Aorta (tissue), 5 donors: ENCODE measurements at places on chromosomes 2 and 18. TPM values are rescaled to one million over a fixed set of nuclear protein-coding genes. Genes with fewer than 3 reads are reported as not detected.

DNA sequence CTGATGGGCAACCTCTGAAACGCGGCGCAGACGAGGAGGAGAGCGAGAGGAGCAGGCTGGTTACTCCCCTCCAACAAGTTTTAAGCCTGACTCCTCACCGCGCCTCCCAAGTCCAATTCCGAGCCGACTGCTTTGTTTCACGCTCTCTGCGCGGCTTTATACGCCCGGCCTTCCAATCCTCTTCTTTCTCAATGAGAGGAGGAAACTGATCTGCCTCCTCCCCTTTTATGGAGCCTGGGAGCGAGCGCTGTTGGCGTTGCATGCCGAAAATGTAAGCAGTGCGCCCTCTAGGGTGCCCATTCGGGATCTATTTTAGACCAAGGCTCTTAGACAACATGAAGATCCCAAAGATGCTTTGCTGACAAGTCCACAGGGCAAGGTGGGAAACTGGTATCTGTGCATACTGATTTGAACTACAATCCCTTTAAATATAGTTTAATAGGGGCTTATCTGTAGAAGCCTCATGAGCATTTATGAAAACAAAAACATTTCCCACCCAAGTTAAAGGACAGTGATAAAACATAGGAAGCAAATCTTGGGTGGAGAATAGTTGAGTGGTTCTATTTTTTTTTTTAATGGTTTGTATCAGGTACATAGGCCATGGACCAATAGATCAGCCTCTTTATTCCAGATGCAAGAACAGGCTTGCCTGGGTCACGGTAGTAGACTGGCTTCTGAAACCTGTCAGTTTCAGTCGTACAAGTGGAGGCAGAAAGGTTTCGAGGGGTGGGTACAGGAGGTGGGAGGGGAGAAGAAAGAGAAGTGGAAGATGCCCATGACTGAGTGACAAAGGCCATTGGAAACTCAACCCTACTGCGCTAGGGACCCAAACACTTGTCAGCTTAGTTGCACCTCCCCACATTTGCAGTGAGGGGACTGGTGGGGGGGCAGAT, at the start of gene RND3:
Gene RND3 (minus strand): TSS at position 131 of the 893 bp plus-strand sequence. CDS start 250 bp downstream, outside the sequence.
- H3K27me3 ChIP-seq: no peaks in the 10 kb centered on the region
- H3K27ac ChIP-seq: peak within 1 kb of the TSS; percentile 89
- H3K4me3 ChIP-seq: peak within 1 kb of the TSS; percentile 79
- H3K36me3 ChIP-seq: no peaks in the 10 kb centered on the region
- H3K4me1 ChIP-seq: no peaks in the 10 kb centered on the region

DNA sequence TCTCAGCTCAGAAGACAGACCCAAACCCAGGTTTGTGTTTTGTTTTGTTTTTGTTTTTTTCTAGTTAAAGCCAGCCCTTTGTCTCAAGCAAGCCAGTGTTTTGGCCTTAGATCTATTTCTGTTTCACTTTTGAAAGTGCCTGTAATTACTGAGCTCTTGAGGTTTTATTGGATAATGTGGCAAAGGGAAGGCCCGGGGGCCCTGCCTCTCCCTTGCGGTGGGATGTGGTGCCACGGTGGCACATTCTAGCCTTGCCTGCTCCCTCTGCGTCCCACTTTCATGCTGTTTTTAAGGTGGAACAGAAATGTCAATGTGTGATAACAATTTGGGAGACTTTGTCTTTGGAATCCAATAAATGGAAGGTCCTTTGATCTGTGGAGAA, 2.5 kb downstream of the HPCAL1 start:
- no peaks in the 10 kb centered on the region for H3K27me3 ChIP-seq
- H3K4me1 ChIP-seq: no peaks in the 10 kb centered on the region
- no peak overlapping the region for H3K4me3 ChIP-seq
- DNase-seq: peak; percentile 64

GRCh38 chr2:171550613-171551012, 28.3 kb downstream of the CYBRD1 start:
- no peak overlapping the region for H3K27ac ChIP-seq
- peaks cover 6% of the 10 kb centered on the region for H3K36me3 ChIP-seq
- H3K27me3 ChIP-seq: no peaks in the 10 kb centered on the region
- H3K4me1 ChIP-seq: no peaks in the 10 kb centered on the region

SCN3A gene
- total RNA-seq: 19.3 TPM

GRCh38 chr2:85770369-85770768, 16.6 kb downstream of the ATOH8 start:
- H3K27me3 ChIP-seq: no peaks in the 10 kb centered on the region
- peak overlapping the region; percentile 86 for H3K27ac ChIP-seq
- no peak overlapping the region for H3K4me3 ChIP-seq
- H3K36me3 ChIP-seq: peaks cover 4% of the 10 kb centered on the region

- no peaks in the 10 kb centered on the region for H3K36me3 ChIP-seq
- no peak overlapping the region for H3K4me3 ChIP-seq
- H3K27me3 ChIP-seq: no peaks in the 10 kb centered on the region
- H3K27ac ChIP-seq: no peak overlapping the region
These were observed 1211.7 kb upstream of the ACVR2A start for GRCh38 chr2:146633159-146633558.

DNA sequence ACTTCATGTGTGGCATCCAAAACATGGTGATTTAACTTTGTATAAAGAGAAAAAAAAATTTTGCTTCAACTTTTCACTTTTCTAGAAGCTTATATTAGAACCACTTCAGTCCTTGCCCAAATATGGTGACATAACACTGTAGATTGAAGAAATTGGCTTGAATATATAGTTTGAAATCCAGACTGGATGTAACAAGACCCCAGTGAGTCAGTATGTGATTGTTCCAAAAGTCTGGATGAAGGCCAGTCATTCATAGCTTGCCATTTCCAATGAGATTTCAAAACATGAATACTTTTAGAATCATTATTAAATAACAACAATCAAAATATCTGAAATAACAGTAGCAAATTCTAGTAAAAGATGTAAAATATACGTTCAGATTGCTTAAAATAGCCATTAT, 104.8 kb upstream of the FN1 start:
- peaks cover 2% of the 10 kb centered on the region for H3K36me3 ChIP-seq
- H3K4me3 ChIP-seq: no peak overlapping the region
- no peak overlapping the region for H3K27ac ChIP-seq
